ENCODE measurements at places on chromosomes 5 and 9.
A peak's percentile ranks its signal among the peaks of the same experiment; 100 is the strongest.

DNA sequence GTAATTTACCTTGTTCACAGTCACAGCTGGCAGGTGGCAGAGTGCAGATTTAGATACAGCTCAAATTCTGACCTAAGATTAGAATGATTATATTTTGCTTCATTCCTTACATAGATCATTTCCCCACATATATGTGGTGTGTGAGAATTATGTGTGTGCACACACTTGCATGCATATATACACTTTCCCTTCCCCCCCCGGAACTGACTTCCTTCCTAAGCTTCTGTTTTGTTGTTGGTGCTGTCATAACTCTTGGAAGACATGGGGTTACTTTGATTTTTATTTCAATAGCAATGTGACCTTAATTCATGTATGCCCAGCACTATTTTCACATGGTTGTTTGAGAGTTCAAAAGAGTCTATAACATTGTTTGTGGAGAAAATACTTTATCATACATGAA lies 112.8 kb downstream of the CMYA5 start:
- no peak for DNase-seq

GRCh38 chr9:119429302-119429701 lies 60.1 kb upstream of the BRINP1 start:
- no peak for DNase-seq

DNA sequence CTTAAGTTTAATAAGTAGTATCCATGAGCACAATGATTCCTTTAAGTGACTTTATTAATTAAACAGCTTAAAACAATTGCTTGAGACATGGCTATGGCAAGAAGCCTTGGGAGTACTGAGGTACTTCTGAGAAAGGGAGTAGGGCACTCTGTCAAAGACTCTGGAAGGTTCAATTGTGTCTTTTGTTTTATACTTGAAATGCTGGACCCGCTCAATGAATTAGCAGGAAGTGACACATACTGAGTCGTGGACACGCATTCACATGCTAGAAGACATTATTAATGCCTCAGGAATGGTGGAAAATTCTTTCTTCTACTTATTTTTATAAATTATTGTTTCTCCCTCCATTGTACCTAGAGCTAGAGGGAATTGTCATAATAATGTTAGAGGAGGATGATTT lies 347.3 kb upstream of the ZNF608 start:
- DNase-seq, result no peak

GRCh38 chr5:33984671-33985124 lies at the start of gene SLC45A2:
TSS of gene SLC45A2 (minus strand) at chr5:33984693. CDS start at chr5:33984583, 110 bp downstream.
- no peak for DNase-seq

- DNase-seq, result no peak
Measured at GRCh38 chr9:98225015-98225442, 30.4 kb downstream of the TBC1D2 start.

DNA sequence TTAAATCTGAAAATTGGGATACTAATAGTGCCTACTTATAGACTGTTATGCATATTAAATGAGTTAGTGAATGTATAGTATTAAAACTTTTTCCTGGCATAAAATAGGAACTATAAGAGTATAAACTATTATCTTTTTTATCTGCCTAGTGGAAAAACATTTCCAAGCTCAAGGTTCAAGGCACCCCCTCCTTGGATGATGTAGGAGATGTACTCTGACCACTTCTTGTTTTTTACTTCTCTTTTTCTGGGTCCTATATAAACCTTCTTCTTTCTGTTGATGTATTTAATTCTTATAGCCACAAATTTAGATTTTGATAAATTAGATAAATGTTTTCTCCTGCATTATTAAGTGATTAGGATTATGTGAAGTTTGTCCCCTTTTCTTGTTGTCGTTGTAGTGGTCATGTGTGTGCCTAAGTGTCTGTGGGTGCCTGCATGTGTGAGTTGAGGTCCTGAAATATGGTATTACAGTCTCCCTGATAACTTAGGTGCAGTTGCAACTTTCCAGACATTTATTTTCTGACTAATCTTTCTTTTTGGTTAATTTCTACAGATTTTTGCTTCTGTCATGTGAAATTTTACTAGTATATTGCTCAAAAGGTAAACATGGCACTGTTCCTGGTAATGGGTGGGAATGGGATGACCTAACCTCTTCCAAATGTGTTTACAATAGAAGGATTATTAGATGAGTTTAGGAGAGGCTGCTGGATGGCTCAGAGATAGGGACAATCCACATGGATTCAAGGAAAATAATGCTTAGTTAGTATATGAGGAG lies 160.8 kb upstream of the CDKN2B start:
- no peak for DNase-seq

- DNase-seq, result no peak
Measured at GRCh38 chr5:139842321-139842720, 46.7 kb downstream of the PSD2 start.

- DNase-seq, result no peak
Measured at GRCh38 chr5:138653502-138653901, 78.3 kb upstream of the HSPA9 start.

GRCh38 chr9:38229104-38229500 lies 160.1 kb upstream of the SHB start:
- DNase-seq, result no peak

- peak; percentile 12 for DNase-seq
Measured at GRCh38 chr9:128421482-128421996, 882 bp downstream of the CERCAM start.

- peak; percentile 52 for DNase-seq
Measured at GRCh38 chr9:133534346-133535291, at the start of gene ADAMTSL2. TSS of gene ADAMTSL2 (plus strand) at chr9:133534704. CDS start at chr9:133536713, 2,009 bp downstream.

DNA sequence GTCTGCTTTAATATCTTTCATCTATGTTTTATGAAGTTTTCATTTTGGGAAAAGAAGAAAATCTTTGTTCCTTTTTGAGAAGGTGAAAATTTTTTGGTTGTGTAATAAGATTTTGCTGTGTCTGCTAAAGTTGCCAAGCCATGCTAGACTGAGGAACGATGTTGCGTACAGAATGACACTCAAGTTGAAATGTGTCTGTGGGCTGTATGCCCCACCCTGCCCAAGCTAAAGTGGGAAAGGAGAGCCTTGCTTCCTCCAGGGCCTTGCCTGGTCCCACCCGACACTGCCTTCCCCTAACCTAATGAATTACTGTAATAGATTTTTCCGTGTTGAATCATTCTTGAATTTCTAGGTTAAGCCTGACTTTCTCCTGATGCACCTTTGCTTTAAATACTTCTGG lies 2.5 kb downstream of the PCAT7 start:
- no peak for DNase-seq
